NCI-H510A treated with DMSO at 0.1 percent for 48 hours (cell line): ENCODE measurements at places on chromosomes 4 and X.

DNA sequence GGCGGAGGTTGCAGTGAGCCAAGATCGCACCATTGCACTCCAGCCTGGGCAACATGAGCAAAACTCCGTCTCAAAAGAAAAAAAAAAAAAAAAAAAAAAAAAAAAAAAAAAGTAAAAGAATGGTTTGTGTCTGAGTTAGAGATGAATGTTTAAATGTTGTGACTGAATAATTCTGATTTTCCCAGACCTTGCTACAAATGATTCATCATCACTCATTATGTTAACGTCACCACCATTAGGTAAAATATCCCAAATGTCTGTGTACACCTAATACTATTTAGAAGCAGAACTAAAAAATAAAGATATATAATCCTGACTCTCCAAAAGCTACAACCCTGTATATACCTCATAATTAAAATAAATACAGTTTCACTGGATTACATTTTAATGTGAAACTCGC is 70.8 kb downstream of the HHIP start:
- DNase-seq, result no peak

GRCh38 chrX:44012484-44013096 is 39.4 kb upstream of the NDP start:
- no peak for DNase-seq

- DNase-seq, result no peak
These were observed 151.7 kb upstream of the CASK start for GRCh38 chrX:42075032-42075431.

- no peak for DNase-seq
These were observed 201.6 kb downstream of the CPE start for GRCh38 chr4:165580351-165580905.

GRCh38 chrX:48498374-48498809 is 10.4 kb upstream of the PORCN start:
- no peak for DNase-seq

DNA sequence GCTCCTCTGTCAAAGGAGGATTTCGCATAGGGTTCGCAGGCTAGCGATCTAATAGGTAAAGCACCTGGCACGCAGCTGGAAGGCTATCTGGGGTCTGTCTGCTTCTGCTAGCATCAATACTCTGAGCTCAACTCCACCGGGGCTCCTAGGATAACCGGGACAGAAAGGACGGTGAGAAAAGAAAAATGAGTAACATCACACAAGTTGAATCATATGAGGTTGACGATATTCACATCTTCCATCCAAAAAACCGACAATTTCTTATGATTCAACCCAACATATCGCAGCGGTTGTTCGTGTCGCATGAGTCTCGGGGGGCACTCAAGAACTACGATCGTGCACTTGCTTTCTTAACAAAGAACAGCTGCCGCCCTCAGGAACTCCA is 1.8 kb downstream of the PROM1 start:
- peak; percentile 2 for DNase-seq

GRCh38 chr4:88230461-88230891 is 53.9 kb downstream of the PPM1K start:
- DNase-seq, result no peak

- no peak for DNase-seq
These were observed 51.3 kb downstream of the RBPJ start for GRCh38 chr4:26372076-26372475.

- no peak for DNase-seq
These were observed 82.0 kb upstream of the FAM241A start for GRCh38 chr4:112063260-112063659.

- no peak for DNase-seq
These were observed 186.1 kb downstream of the CAMK2D start for GRCh38 chr4:113575401-113575800.

DNA sequence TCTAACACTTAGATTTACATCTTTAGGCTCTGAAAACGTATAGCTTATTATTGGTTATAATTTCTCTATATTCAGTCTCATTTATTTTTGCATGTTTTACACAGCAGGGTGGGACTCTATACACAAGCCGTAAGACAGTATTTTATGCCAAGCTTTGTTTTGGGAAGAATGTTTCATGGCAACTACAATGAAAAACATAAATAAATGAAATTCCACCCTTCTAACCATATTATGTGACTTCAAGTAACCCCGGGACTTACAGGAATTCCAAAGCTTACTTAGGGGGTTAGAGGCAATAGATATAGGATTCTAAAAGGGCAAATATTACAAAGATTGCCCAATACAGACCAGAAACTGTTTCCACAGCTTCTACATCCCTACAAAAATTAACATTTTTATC is 370.9 kb downstream of the PRR32 start:
- DNase-seq, result no peak

DNA sequence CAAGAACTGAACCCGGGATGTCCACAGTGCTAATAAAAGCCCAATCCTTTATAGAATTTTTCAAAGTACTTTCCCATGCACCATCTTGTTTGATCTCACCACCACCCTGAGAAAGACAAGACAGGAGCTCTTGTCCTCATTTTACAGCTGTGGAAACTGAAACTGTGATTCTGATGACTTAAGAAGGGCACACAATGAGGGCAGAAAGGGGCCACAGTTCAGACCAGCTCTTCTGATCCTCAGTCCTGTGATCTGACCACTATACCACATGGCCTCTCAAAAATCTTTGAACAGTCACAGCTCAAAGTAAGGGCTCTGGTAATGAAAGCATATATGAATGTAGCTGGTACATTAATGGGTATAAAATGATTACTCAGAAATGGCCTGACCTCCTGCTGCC is 127.3 kb upstream of the CPEB2 start:
- DNase-seq, result no peak

GRCh38 chr4:20512033-20512792 is 188.0 kb upstream of the PACRGL start:
- peak; percentile 45 for DNase-seq

DNA sequence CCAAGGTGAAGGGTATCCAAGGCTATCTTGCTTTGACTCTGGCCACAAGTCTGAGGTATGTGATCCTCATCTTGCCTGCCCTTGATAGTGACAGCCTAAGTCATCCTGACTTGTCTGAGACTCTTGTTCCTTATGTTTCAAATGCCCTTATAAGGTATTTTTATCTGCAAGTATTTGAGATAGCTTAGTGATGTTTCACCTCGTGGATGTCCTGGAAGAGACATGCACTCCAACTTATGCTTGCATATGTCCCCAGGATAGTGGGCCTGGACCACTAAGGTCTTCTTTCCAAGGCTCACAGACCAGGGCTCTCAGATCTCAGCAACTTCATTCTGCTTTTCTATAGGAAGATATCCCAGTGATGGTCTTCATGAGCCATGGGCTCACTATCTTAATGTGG is 120.5 kb upstream of the WDR1 start:
- DNase-seq, result no peak

DNA sequence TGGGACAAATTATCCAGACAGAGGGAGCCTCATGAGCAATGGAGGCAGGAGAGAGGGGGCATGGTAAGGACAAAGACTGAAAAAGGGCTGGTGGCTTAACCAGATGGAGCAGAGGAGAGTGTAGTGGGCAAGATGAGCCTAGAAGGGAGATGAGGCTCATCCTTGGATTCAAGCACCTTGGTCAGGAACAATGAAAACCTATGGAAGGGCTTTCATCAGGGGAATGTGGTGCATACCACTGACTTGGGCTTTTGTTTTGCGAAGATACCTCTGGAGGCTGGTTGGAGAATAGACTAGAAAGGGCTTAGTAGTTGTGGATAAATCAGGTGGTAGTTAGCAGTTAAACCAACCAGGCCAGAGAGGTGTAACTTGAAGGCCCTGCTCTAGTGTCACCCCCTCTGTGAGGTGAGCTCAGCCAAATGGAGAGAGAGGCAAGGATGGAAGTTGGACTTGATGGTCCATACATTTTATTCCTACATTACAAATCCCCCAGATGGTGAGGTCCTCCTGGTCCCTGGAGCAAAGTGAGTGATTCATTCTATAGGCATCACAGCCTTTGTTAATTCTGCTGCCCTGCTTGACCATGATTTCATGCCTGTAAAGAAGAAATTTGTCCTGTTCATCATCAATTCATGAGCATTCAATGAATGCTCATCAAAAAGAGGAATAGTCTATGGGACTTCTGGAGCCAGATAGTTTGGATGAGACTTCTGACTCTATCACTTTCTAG is 264.8 kb upstream of the IGFBP7 start:
- no peak for DNase-seq

DNA sequence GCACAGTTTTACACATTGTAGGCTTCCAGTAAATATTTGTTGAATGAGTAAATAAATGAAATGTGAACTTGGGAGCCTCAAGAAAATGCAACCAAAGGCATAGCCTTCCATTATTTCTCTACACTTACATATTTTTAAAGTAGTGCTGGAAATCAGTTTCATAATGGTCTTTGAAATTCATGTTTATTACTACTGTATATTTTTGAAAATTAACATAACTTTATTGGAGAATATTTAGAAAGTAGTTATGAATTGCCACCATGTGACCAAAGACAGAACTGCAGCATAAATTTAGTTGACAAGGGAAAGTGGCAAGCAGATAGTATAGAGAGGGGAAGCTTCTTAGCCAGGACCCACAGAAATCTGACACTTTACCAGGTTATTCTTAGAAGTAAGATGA is 6.4 kb downstream of the TCEAL8 start:
- DNase-seq, result peak; percentile 4

GRCh38 chrX:15781961-15782699 is 8.2 kb upstream of the ZRSR2 start:
- DNase-seq, result no peak
